ENCODE measurements at places on chromosomes 16 and 17.
A peak's percentile ranks its signal among the peaks of the same experiment; 100 is the strongest.

- DNase-seq, result no peak
These were observed 12.4 kb downstream of the NLRC3 start for GRCh38 chr16:3564889-3565141.

DNA sequence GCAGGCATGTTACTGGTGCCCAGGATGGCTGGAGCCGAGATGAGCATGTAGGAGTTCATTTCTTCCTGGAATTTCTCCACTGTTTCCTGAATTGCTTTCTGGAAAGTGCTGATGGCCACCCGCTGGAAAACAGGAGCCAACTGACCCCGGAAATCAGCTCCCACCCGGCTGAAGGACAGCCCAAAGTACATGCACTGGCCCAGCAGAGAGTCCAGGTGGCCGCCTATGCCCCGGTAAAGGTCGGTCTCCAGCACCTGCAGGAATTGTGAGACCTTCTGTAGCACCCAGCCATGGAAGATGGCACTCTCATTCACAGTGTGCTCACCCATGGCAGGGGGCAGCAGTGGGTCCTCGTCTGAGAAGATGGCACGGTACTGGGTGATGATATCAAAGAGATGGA is 4.3 kb upstream of the PDF start:
- DNase-seq, result no peak

- no peak for DNase-seq
These were observed 4.6 kb upstream of the CRYBA1 start for GRCh38 chr17:29242051-29242450.

DNA sequence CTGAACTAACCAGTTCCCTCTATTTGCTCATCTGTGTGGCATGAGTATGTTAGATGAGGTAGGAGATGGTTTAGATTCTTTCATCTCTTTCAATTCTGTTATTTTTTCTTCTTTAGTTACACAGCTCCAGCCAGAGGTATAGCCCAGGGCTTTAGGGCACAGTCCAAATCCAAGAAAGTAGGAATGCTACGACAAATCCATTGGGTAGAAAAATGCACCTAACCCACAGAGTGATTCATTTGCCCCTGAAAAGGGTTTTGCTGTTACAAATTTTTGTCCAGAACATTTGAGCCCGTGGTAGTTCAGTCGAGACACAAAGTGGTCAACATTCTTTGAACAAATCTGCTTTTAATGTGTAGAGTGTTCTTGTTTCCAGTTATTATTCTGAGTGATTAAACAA is 250.7 kb downstream of the HS3ST3A1 start:
- DNase-seq, result no peak

DNA sequence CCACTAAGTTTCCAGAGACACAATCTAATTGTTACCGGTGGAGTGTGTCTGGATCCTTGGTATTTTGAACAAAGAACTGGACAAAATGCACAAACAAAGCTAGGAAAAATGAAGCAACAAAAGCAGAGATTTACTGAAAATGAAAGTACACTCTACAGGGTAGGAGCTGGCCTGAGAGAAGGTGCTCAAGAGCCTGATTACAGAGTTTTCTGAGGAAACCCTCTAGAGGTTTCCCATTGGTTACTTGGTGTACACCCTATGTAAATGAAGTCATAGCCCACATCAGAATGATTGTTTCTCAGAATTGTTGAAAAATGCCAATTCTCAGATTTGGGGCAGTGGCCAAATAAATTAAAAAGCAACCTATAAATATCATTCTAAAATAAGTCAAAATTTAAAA is 436.4 kb downstream of the KCNJ18 start:
- no peak for DNase-seq

DNA sequence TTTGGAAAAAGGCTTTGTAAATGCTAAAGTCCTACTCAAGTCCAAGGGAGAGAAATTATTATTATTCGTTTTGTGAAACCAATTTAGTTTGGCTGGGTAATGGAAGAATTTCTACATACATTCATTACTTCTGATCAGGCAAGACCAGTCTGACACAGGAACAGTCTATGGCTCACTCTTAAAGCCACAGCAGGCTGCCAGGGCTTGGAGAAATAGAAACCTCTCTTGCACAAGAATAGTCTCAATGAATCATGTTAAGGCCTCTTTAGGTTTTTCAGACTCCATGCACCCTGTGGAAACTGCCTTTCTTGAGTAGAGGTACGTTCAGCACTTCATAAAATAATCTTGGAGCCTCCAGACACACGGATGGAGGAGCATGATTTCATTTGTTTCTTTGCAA is 167.7 kb downstream of the IRX3 start:
- DNase-seq, result no peak

GRCh38 chr17:39547713-39548478 is 59.8 kb downstream of the NEUROD2 start:
- peak; percentile 32 for DNase-seq

DNA sequence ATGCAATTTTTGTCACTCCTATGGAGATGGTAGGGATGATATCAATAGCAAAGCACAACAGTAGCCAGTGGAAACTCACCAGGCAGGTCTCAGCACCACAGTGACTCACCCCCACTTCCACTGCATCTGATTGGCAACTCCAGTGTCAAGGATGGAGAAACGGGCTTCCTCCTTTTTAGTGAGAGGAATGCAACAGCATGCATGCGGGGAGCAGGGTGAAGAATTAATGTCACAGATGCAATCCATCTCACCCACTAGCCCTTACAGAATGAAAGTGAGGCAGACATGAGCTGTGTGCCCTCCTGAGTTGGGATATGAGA is 467.0 kb upstream of the C16orf82 start:
- no peak for DNase-seq

DNA sequence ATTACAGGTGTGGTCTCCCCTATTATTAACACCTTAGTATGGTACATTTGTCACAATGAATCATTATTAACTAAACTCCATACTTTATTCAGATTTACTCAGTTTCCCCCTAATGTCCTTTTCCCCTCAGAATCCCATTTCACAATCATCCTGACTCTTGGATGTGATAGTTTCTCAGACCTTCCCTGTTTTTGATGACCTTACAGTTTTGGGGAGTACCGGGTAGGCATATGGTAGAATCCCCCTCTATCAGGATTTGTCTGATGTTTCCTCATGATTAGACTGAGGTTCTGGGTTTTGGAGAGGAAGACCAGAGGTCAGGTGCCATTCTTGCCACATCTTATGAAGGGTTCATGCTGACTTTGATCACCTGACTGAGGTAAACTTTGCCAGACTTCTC is 6.0 kb upstream of the ASB16 start:
- no peak for DNase-seq

DNA sequence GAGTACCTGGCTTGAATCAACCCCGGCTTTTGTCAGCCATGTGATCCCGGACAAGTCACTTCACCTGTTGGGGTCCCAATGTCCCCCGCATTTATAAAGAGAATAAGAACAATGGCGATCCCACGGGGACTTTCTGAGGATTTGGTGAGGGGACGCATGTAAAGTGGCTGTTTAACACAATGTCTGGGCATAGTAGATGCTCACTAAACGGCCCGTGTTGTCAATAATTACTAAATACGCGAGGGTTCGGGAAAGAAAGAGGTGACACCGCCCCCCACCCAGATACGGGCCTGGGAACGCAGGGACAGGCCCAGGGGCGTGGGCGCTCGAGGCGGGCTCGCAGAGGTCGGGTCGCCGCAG is 1.8 kb downstream of the SYNGR3 start:
- DNase-seq, result no peak

- no peak for DNase-seq
These were observed 33.1 kb upstream of the HERPUD1 start for GRCh38 chr16:56898847-56899246.

- DNase-seq, result no peak
These were observed 427.1 kb downstream of the ZFHX3 start for GRCh38 chr16:72620853-72621252.

DNA sequence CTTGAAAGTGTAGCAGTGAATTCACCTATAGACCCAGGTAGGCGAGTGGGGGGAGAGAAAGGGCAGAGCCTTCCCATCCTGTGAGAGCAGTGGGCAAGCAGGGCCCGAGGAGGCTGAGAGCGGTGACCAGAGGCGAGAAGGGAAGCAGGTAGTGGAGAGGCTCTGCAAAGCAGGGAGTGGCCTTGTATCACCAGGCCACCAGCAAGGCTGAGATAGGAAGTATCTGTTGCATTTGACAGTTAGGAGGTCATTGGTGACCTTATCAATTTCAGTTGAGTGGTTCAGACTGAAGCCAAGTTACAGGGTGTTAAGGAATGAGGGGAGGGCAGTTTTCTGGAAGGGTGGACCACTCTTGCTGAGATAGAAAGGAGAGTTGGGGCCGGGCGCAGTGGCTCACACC is 10.7 kb upstream of the HSD3B7 start:
- no peak for DNase-seq

DNA sequence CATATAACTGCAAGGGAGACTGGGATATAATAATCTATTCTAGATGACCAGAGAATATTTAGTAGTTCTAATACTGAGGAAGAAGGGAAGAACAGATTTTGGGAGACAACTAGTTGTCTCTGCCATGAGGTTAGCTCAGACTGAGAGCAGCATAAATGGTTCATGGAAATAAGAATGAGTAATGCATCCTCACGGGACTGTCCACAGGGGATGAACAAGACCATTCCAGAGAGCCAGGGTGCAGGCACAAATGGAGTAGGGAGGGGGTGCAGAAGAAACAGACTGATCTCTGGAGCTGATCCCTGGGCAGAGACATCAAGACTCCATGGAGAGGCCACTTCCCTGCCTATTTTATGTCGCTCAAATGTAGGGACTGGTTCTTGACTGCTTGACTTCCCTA is 30.4 kb downstream of the NLRC5 start:
- no peak for DNase-seq

GRCh38 chr16:4938683-4939030 is 1.7 kb upstream of the PPL start:
- DNase-seq, result no peak

GRCh38 chr17:15023589-15024336 is 241.4 kb downstream of the PMP22 start:
- no peak for DNase-seq

- peak; percentile 89 for DNase-seq
These were observed 964 bp upstream of the FAAP100 start for GRCh38 chr17:81553018-81553615.

GRCh38 chr17:78106211-78106610 is 22.3 kb downstream of the TMC6 start:
- DNase-seq, result no peak

DNA sequence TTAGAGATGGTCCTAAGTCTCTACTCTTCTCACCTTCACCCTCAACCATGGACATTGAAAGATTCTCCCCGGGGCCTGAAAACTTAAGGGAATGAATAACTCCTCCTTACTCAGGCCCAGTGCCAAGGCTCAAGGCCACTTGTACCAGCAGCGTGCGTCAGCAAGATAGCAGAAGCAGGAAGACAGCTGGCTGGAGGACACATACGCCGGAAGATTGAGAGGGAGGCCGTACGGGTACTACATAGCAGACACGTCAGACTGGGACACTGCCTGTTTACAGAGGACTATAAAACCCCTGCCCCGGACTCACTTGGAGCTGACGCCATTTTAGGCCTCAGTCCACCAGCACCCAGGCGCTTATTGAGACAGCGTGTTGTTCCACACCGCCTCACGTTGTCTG is 75.8 kb upstream of the MED13 start:
- no peak for DNase-seq

GRCh38 chr17:9475101-9475658 is 100.4 kb downstream of the STX8 start:
- DNase-seq, result no peak

DNA sequence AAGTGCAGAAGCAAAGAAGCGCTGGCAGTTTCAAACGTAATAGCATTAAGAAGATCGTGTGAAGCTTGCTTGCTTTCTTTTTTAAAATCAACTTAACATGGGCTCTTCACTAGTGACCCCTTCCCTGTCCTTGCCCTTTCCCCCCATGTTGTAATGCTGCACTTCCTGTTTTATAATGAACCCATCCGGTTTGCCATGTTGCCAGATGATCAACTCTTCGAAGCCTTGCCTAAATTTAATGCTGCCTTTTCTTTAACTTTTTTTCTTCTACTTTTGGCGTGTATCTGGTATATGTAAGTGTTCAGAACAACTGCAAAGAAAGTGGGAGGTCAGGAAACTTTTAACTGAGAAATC is 17.4 kb upstream of the RAB11FIP4 start:
- DNase-seq, result no peak

- DNase-seq, result no peak
These were observed 9.5 kb upstream of the GUCY2D start for GRCh38 chr17:7992924-7993323.

- no peak for DNase-seq
These were observed 151.1 kb downstream of the FTO start for GRCh38 chr16:53855056-53855455.

DNA sequence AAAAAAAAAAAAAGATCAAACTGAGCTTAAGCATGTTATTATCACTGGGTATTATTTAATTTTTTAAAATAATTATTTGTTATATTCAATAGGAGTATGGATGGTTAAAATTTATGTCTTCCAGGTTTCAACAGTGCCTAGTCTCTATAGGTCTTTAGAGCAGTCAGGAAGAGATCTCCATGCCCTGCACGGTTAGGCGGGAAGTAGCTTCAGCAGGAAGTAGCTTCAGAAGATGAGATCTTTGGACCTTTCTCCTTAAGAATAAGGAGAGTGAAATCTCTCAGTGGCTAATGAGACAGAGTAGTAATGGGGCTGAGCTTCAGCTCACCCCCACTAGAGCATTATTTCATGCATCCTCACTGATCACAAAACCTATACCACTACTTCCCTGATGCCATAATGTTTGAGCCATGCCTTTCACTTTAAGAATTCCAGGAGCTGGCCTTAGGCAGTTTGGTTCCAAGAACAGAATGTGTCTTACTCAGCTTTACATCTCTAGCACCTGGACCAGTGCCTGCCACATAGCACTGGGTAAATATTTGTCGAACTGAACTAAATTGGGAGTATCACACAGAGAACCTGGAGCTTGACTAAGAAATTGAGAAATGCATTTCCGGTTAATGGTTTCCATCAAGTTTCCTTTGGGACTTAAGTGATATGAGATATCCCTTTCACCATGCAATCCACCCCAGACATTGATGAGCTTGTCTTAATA is 43.5 kb downstream of the SCPEP1 start:
- DNase-seq, result no peak

DNA sequence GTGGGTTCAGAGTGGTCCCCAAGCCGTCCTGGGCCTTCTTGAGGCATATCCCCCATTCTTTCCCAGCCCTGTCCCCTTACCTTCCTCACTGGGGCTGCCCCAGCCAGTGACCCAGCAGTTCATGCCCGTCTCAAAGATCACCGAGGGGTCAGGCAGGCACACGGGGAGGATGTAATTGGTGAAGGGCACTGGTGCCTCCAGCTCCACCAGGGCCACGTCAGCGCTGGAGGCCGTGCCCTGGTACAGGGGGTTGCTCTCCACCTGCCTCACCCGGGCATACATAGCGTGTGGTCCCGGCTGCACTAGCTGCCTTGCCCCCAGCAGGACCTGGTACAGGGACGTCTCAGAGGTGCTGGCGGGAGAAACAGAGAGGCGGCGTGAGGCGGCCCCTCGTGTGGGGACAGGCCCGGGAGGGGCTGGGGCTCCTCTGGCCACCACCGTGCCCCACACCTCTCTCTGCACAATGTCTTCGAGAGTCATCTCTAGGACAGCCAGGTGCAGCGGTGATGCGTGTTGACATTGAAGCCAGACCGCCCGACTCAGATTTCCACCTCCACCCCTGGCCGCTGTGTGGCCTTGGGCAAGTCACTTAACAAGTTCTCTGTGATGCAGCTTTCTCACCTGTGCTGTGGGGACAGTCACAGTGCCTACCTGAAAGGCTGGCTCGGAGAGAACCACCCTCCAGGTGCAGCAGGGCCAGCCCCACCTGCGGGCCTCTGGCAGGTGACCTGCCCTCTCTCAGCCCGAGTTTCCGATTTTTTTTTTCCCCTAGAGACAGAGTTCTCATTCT is 5.8 kb downstream of the PRSS27 start:
- DNase-seq, result no peak

All from SW480 (cell line).